ENCODE measurements at places on chromosomes 3 and 15.

DNA sequence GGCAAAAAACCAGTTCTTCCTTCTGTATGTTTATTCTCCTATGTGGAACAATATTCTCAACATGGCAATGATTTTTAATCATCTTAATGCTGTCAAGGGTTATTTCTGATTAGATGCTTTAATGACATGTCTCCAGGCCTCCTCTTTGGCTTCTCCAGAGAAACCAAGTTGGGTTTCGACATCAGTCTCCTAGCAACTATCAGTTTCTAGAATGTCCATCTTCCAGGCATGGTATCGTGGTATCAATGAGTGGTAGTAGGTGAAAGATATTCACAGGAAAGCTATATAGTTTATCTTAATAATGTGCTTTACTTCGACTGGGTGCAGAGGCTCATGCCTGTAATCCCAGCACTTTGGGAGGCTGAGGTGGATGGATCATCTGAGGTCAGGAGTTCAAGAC is 128.5 kb downstream of the C3orf70 start:
- DNase-seq, result no peak

GRCh38 chr15:100727291-100727851 is 125.0 kb downstream of the ASB7 start:
- DNase-seq, result no peak

DNA sequence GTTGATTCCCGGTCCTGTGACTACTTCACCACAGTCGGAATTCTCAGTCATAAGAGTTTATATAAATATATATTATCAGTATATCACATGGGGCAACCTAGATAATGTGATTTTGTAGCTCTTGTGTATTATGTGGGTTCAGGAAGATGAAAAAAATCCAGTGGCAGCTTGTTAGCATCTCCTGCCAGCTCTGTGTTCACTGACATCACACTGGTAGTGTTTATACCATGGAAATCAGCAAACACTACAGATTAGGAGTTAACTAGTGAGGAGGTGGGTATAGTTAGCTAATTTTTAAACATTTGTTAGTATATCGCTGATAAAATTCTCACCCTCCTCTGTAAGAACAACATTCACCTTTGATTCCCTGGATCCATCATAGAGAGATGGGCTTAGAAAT is 44.5 kb upstream of the KCNMB2 start:
- no peak for DNase-seq

DNA sequence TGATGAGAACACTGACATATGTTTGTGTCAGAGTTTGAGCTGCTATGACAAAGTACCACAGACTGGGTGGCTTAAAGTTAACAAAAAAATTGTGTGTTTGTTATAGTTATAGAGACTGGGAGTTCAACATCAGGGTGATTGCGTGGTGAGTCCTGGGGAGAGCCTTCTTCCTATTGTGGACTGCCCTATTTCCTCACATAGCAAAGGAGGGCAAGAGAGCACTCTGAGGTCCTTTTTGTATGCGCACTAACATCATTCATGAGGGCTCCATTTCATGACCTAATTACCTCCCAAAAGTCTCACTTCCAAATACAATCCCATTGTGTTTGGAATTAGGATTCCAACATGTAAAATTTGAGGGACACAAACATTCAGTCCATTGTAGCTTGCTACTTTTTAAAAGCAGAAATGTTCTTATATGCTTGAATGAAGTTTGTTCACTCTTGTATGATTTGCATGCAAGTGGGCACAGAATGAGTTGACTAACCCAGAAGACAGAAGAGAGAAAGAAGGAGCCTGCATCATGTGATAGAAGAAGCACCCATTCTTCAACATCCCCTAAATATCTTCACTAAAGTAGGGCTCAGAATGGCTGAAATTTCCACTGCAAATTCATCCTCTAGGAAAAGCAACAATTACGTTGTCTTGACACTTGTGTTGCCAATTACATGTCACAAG is 18.9 kb upstream of the ALCAM start:
- no peak for DNase-seq

DNA sequence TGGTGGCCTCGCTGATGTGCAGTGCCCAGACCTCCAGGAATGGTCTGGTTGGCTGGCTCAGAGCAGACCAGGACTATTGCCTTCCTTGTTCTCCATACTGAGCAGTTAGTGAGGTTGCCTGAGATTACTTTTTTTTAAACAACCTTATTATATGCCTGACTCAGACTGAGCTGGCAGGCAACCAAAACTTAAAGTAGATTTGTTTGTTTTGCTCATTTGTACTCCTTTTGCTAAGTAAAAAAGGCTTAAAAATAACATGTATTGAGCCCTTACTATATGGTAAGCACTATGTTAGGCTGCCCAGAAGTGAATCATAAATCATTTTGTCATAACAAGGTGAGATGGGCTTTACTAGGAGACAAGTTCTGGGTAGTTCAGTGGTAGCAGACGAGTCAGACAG is 92.4 kb downstream of the GHSR start:
- DNase-seq, result no peak

DNA sequence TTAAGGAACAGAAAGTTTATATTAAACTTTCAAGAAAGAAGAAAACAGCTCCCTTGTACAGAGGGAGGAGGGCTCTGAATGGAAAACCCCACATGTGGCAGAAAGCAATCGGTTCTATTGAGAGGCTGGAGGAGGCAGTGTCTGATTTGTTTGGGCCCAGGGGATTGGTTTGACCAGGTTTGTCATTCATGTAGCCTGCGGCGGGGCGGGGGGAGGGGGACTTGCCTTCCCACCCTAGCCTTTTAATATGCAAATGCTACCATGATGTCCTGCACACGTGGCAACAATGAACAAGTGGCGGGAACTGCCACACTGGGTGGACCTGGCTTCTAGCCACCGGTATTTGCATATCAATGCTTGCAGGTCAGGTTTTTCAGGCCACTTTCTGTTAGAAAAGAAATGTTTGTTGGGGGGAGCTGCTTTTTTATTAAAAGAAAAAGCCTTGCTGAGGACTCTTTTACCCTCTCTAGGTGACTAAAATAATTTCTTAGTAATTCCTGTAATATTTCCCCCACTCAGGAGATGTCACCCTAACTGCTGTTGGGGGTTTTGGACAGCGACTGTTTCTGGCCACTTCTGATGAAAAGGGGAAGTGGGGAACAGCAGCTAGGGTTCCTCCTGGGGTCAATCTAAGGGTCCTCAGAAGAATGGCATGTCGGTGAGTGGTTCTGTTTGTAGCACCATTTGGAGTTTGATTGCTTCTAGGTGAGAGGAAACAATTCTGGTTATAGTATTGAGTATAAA is 691.2 kb downstream of the TBL1XR1 start:
- no peak for DNase-seq

Measured in activated T-helper 1 cell treated with anti-CD3 and anti-CD28 coated beads, Interleukin-12 subunit alpha, Interleukin-12 subunit beta, Interleukin-2, Interleukin-4 antibody, amounts not matched to agents 30 ng/mL and 10 ng/mL and 1 ng/mL, durations not matched to agents 14 hours and 24 hours and 36 hours (primary cell).